Caudate nucleus (tissue), 63 donors: ENCODE measurements at places on chromosomes 12 and 14.

DNA sequence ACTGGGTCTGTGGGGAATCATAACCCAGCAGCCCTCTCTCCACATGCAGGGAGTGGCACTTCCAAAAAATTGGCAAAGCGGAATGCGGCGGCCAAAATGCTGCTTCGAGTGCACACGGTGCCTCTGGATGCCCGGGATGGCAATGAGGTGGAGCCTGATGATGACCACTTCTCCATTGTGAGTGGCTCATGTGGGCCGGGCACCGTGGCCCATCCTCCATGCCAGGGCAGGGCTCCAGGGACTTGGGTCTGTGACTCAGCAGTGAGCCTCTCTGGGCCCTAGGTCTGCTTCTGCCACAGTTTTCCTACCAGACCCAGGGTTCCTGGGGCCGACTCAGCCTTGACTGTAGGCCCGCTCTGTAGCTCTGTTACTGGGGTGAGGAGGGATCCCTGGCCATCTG is 2.2 kb downstream of the NPFF start:
- DNase-seq: no peak

- DNase-seq: no peak
These were observed 198.7 kb downstream of the DACT1 start for GRCh38 chr14:58836303-58836974.

GRCh38 chr12:84492351-84492883 is 420.2 kb downstream of the SLC6A15 start:
- DNase-seq: no peak

DNA sequence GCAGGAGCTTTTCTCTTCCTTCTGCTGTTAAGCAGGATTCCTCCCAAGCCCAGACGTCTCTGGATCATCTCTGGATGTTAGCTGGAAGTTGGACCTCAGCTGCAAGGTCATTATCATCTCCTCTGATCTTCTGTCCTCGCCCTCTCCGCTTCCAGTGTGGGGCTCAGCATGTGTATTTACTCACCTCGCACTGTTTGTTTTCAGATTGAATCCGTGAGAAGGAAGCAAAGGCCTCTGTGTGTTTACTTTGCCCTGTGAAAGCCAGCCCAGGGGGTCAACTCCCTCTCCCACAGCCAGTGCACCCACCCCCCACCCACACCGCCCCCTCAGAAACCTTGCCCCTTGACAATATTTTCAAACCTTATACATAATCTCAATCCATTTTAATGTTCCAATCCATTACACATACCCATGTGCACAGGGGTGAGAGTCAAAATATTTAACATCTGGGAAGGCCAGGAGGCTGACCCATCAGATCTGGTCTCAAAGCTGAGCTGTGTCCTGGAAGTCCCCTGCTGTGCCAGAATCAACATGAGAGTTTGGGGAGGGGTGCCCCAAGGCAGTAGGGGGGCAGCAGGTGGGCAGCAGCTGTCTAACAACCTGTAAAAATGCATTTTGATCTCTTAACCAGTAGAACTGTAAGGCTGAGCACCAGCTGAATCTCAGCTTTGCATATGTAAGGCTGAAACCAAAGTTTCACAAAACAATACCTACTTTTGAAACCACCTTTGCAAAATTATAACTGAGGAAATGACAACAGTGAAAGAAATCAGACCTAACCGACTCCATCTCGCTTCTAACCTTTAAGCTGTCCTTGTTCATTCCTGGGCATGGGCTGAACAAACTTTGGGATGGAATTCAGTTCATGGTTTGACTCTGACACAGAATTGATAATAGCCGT is 157.9 kb downstream of the ZNF664 start:
- no peak for DNase-seq

DNA sequence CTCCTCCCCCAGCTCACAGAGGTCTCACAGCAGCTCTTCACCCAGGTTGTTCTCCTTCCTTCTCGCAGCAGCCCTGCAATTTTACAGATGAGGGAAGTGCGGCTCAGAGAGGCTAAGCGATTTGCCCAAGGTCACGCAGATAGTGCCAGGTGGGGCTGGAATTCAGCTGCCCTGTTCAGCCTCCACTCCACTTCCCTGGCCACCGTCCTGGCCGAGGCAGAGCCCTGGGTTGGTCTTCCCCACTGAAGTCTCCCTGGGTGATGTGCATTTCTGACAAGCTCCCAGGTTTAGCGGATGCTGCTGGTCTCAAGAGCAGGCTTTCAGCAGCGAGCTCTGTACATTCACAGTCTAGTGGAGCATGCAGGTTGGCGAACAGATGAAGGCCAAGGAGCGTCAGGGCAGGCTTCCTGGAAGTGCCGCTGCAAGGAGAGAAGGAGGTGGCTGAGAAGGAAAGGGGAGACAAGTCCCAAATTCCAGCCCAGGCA is 28.9 kb upstream of the EML1 start:
- DNase-seq: no peak

GRCh38 chr12:30942486-30942885 is 15.9 kb downstream of the TSPAN11 start:
- no peak for DNase-seq

GRCh38 chr14:98906123-98906995 is 365.6 kb downstream of the BCL11B start:
- peak; percentile 26 for DNase-seq

DNA sequence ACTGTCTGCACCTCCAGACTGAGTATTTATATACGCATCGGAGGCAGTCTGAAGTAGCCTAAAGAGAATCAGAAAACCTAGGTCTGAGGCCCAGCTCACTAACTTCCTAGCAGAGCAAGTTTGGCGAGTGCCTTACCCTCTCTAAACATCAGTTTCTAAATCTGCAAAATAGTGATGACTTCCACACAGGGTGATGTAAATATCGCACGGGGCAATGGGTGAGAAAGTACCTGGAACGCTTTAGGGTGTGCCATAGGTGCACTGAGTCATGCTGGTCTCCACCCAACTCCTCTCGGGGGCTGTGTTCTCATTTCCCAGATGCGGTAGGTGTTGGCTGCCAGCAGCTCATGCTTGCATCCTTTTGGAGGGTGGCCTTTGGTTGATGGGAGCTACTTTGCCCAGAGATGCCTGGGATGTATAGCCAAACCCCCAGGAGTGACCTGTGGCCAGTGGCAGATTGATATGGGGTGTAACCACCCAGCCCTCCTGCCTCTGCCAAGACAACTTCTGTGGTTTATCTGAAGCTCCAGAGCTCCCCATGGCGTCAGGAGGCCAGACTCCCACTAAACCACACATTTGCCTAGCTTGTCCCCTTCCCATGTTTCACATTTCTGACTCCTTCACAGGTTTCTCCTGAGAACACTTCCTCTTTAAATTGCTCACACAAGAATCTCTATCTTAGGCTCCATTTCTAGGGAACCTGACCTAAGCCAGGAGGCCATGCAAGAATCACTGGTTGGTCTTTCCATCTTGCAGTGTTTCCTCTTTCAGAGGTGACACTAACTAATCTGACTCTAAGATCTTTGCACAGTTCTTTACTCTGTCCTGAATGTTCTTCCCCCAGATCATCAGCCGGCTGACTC is 62.0 kb upstream of the TUNAR start:
- no peak for DNase-seq

GRCh38 chr12:119157978-119158377 is 20.8 kb upstream of the HSPB8 start:
- no peak for DNase-seq

DNA sequence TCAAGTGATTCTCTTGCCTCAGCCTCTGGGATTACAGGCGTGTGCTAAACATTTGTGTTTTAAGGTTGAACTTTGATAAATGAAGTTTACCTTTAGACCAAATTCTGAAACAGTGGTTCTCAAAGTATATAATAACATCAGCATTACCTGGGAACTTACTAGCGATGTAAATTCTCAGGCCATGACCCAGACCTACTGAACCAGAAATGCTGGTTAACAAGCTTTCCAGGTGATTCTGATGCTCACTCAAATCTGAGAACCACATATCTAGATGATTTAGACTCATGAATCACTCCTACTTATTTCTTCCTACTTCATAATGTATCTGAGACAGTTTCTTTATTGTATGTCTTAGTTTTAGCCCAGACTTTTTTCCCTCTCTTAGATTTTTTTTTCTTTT is 43.6 kb downstream of the RAD51B start:
- no peak for DNase-seq
